ENCODE measurements at places on chromosomes 11 and 22.

GRCh38 chr11:62816557-62816956, 11.3 kb upstream of the NXF1 start:
- DNase-seq = no peak

DNA sequence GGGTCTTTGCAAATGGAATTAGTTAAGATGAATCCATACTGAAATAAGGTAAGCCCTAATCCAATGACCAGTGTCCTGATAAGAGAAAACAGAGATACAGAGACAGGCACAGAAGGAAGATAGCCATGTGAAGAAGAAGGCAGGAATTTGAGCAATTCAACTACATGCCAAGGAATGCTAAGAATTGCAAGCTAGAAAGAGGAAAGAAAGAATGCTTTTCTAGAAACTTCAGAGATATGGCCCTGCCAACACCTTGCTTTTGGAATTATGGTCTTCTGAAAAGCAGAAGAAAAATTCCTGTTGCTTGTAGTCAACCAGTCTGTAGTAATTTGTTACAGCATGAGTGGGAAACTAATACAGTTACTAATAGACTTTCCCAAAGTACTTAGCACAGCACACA, 111.3 kb downstream of the SLC17A6 start:
- DNase-seq = no peak

DNA sequence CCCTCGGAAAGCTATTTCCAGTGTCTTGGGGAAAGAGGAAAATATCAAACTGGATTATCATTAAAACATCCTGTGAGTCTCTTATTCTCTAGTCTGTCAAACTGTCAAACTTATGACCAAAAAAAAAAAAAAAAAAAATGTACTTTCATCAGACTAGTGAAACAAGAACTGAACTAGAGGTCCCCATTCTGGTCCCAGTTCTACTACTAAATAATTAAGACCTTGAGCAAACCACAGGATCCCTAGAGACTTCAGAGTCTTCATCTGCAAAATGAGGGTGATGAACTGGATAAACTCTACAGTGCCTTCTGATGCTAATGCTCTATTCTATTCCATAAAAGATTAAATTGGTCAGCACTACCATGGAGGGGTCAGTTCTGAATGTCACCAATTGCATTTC, 105.8 kb downstream of the SERGEF start:
- no peak for DNase-seq

GRCh38 chr22:29987137-29987536, 93.1 kb upstream of the HORMAD2 start:
- peak; percentile 16 for DNase-seq

DNA sequence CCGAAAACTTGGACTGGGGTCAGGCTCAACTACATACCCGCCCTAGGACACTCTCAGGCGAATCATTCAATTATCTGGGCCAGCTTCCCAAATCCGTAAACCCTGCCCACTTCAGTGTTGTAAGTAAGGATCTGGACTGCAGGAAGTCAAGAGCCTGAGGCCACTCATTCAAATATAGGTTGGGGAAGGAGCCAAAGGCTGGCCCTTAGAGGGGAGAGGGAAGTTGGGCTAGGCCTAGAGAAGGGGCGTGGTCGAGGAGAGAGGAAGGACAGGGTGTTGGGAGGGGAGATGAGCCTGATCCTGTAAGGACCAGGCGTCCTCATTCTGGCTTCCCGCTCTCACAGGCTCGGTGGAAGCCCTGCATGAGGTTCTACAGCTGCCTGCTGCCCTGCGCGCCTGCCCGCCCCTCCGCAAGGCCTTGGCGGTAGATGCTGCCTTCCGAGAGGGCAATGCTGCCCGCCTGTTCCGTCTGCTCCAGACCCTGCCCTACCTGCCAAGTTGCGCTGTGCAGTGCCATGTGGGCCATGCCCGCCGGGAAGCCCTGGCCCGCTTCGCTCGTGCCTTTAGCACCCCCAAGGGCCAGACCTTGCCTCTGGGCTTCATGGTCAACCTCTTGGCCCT, 3.0 kb downstream of the SAC3D1 start:
- DNase-seq = no peak

GRCh38 chr11:87125257-87125656, 87.5 kb downstream of the TMEM135 start:
- DNase-seq = no peak

DNA sequence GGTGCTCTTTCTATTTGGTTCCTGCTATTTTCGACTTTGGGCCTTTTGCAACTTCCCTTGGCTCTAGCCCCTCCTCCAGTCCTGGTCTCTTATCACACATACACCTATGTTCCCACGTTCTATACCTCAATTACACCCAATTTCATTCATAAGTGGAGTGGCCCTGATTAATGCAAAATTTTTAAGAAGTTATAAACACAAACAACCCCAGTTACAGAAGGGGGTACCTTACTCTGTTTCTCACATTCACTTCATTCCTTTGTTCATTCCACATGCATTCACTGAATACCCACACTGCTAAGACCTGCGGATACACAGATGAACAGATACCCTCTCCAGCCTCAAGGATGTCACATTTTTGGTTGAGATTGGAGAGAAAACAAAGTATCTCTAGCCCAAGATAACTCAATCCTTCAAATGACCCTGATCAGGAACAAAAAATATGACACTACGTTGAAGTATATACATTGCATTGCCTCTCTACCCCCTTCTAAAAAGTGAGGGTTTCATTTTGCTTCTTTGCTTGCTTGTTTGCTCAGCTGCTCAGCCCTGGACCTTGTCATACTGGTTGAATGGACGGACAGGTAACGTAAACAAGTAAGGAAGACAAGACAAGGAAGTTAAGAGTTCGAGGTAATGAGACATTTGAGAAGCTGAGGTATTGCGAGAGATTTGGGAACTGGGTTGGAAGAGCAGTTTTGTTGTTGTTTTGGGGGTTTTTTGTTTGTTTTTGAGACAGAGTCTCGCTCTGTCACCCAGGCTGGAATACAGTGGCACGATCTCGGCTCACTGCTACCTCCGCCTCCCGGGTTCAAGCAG, 3.6 kb upstream of the VPS37C start:
- DNase-seq = no peak

DNA sequence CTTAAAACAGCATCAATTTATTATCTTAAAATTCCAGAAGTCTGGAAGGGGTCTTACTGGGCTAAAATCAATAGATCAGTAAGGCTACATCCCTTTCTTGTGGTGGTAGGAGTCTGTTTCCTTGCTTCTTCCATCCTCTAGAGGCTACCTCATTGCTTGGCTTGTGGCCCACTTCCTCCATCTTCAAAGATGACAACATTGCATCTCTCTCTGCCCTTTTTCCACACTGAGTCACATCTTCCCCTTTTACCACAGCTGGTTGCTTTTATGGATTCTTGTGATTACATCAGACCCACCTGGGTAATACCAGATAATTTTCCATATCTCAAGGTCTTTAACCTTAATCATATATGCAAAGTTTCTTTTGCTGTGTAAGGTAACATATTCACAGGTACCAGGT, 60.9 kb downstream of the GRIA4 start:
- DNase-seq = no peak

DNA sequence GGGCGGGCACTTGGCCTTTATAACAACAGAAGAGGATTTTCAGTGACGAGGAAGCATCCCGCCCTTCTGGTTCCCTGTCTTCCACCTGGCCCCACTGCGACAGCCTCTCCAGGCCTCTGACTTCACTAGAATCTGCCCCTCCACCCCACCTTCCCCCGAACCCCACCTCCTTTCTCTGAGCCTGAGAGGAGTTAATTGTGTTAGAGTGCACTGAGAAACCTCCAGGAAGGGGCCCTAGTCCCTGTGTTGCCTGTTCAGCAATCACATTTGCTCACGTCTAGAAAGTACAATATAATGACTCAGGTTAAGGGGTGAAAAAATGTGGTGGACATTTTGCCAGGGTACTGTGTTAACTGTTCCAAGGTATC, 38.8 kb downstream of the PTPRJ start:
- DNase-seq = peak; percentile 76

GRCh38 chr11:112555491-112556364, 295.1 kb upstream of the PLET1 start:
- peak; percentile 55 for DNase-seq

DNA sequence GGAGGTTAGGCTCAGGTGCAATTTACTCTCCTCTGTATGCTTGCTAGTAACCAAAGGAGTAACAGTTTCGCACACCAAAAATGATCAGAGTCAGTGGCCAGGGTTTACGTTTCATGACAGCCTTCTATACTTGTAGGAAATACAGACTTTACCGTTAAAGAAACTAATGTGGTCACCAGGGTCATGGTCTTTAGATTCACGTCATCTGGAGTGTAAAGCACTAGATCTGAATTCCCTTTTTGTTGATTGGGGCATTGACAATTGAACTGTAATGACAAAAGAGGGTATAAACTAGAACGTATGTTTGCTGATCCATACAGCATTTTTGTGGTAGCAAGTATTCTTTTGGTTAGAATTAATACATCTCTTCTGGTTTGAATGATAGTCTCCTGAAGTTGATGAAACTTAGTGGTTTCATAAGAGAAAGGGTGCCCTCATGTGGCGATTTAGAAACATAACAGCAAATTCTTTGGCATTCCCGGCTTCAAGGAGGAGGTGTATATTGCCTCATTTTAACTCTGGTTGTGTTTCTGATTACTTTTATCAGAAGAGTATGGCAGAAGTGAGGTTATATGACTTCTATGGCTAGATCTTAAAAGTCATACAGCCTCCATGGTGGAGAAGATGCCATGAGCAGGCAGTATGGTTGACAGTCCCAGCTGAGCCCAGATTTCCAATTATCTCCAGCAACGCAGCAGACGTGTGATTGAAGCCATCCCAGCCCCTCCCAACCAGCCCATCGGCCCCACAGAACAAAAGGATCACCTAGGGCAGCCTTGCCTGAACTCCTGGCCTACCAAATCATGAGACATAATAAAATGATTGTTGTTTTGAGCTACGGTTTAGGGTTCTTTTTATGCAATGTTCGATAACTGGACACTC, 35.1 kb downstream of the MMP7 start:
- peak; percentile 75 for DNase-seq

- DNase-seq = no peak
Measured at GRCh38 chr11:103587901-103588788, 448.3 kb upstream of the DDI1 start.

DNA sequence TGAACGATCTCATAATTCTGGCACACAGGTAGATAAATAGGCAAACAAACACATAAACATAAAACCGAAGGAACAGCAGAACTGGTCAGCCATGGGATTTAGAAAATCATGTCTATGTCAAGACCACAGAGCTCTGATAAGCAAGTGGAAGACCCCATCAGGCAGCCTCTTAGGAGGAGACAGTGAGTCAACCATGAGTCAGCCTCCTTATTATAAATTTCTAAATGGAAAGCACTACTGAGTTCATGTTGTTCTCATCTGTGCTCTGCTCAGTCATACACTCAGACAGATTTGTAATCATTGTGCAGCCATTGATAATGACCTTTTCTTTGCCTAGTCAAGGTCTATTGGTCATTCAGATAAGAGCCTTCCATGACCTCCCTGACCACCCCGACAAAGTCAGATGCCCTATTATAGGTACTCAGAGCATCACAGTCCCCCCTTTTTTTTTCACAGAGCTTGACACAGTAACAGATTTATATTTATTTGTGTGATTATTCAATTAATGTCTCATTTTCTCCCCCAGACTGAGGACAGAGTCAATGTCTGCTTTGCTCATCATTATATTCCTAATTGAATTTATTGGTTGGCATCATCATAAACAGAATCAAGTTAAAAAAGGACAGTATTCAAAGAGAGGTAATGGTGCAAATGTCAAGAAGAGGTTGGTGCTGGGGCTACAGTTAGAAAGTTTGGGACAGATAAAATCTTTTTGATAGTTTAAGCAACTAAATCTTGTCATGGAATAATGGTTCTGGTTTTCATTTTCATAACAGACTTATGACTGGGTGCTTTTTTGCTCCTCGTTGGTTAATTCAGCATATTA, 579.7 kb upstream of the CCDC90B start:
- DNase-seq = no peak

DNA sequence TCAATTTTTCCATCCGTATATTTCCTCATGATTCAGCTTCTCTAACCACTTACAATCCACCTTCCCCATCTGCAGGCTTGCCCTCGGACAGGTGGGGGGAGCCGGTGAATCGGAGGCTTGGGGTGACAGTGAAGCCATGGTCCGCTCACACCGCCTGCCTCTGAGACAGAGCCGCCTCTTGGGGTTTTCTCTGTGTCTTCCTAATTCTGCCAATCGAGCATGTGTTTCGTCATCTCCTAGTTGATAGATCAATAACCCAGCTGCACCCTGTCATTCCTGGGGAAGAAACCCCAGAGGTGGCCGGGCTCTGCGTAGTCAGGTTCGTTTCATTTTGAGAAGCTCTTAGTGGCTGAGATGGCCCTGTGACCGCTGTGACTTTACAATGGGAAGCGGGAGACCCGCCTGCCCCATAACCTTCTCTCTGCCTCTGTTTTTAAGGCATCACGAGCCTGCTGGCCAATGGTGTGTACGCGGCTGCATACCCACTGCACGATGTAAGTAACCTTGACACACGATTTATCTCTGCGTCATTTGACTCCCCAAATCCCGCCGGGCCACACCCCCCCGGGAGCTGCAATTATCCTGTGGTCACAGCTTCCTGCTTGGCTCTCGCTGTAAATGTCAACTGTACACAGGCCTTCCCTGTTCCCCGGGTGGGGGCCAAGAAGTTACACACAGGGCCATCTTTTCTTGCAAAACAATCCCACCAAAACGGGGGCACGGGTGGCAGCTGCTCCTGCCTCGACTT, 33.3 kb downstream of the ANO1 start:
- no peak for DNase-seq

- DNase-seq = no peak
Measured at GRCh38 chr11:27468995-27469695, 3.4 kb downstream of the LGR4 start.

- DNase-seq = no peak
Measured at GRCh38 chr11:73660497-73661034, 14.2 kb downstream of the PLEKHB1 start.

DNA sequence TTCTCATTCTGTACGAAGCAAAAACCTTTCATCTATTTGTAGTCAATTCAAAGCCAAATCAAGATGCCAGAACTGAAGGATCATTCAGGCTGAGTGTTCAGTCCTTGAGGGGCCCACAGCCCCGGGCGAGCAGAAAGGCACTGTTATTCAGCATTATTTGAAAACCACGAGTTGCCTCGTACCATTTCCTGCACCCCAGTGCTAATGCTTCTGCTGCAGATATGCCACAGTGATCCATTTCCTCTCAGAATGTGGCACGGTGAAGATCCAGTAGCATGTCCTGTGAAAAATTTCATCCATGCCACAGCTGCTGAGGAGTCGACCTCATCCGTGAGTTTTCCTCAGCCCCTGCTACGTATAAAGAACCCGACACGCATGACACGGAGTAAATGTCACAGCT, 85.4 kb downstream of the OSBP2 start:
- no peak for DNase-seq

- DNase-seq = no peak
Measured at GRCh38 chr11:42066113-42066512, 606.7 kb upstream of the LRRC4C start.

DNA sequence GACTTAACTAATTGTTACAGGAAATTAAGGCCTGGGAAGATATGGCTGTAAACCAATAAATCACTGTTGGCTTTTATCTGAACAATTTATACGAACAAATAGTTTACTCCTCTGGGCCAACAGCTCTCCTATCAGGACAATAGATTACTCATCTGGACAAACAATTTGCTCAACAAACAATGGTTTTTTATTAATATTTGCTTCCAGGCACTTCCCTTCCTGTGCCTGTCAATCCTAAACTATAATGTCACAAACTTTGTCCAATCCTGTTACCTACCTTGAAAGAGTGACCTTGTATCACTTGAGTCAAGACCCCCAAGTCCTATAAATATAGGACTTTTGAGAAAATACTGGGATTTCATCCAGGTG, 87.6 kb upstream of the OR9Q1 start:
- no peak for DNase-seq

GRCh38 chr11:29309992-29310391, 706.8 kb downstream of the KCNA4 start:
- DNase-seq = no peak

Data from activated CD4-positive, alpha-beta T cell treated with anti-CD3 and anti-CD28 coated beads, Interleukin-2, amount 50 U/mL, for 16 hours (primary cell).